ENCODE measurements at places on chromosomes 7 and 10.

- DNase-seq, result no peak
These were observed 142.9 kb upstream of the ZMIZ1 start for GRCh38 chr10:78925800-78926319.

DNA sequence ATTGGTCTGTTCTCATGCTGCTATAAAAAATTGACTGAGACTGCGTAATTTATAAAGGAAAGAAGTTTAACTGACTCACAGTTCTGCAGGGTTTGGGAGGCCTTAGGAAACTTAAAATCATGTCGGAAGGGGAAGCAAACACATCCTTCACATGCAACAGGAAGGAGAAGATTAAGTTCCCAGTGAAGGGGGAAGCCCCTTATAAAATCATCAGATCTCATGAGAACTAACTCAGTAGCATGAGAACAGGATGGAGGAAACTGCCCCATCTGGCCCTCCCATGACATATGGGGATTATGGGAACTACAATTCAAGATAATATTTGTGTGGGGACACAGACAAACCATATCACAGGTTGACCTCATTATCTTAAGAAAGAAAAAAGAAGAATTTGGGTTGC is 134.5 kb downstream of the PPP1R3A start:
- no peak for DNase-seq

DNA sequence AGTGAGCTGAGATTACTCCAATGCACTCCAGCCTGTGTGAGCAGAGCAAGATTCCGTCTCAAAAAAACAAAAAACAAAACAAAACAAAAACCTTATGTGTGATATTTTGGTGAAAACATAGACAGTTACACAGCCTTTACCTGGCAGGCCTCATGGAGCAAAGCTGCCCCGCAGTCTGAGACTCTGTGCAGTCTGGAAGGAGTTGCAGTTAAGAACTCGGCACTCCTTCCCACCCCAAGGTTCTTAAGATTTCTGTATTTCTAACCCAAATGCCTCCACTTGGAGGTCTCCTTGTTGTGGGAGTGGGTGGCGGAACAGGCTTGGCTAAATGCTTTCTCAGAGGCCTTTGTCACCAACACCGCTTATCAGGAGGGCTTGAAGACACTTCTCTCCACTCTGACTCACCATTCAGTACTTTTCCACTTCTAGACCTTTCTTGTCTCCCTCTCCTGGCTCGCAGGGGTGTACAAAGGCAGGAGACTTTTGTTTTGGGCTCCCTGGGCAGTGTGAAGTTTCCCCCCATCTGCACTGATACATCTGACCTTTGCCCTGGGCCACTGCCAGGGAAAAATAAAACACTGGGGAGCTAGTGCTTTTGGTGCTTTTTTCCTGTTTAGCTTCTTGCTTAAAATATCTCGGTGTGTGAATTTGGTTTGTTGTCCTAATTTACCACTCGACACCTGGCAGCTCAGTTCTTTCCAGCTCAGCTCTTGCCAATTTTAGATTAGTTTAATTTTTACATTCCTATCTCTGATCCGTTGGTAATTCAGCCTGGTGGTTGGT is 51.3 kb upstream of the MAGI2 start:
- no peak for DNase-seq

DNA sequence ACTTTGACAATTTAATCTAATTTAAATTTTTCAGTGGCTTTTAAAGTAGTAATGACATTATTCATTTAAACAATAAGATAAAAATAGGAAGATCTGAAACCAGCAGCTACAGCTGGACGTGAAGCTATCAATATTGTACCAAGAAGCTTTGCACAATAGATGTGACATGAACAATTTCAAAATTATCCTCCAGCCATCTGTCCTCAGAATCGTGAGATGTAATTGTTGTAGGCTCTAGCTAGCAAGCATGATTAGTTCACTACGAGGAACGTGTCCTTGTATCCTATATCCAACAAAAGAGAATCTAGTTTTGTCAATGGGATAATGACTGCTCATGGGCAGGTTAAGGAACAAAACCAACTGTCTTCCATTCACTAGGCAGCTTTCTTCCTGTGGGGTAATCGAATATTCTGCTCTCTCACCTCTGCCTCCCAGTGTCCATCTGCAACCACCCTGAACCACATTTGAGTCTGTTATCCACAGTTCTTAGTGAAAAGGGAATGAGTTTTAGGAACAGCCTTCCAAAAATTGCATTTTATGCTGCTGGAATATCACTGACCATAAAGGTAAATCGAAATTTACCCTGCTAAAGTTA is 247.3 kb downstream of the PARD3 start:
- no peak for DNase-seq

GRCh38 chr7:50304911-50305582 is 531 bp downstream of the IKZF1 start:
- peak; percentile 72 for DNase-seq

Measured in activated naive CD4-positive, alpha-beta T cell treated with anti-CD3 and anti-CD28 coated beads, Interleukin-2, amount 50 U/mL, for 16 hours (primary cell).